ENCODE measurements at places on chromosomes 6 and 20.

DNA sequence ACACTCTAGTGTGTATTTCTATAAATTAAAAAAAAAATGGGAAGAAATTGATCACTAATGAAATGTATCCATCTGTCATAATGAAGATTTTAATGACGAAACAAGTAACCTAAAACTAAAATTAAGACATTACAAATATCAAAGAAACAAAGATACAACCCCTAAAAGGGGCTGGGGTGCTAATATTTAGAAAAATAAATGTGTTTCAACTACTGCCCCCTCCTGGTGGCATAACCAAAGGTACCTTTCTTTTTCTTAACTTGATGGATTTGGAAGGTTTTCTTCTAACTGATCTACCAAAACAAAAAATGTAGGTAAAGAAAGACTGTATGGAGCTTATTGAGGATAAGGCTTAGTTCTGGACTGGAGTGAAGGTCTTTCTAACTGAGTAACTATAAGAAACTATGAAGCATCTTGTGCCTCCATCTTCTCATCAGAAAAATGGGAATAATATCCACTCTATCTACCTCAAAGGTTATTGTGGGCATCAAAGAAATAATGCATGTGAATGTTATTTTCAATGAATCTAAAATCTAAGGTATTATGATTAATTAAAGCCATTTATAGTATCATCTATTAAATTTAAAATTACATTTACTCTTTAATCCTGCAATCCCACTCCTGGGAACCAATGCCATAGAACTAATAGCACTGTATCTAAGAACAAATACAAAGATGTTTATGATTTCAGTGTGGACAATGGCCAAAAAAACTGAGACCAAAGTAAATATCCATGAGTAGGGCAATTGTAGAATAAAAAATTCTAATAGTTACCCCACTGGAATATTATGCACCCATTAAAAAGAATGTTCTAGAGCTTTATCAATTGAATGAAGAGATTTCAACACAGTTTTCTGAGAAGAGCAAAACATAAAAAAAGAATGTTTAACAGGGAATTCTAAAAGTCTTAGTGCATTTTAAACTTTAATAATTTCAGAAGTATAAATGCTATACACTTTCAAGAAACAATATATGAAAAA is 117.2 kb downstream of the BACH2 start:
- H3K4me3 ChIP-seq, result no peak overlapping the region
- H3K27ac ChIP-seq, result no peak overlapping the region
- no peak for DNase-seq

- H3K36me3 ChIP-seq, result no peaks in the 10 kb centered on the region
- H3K4me3 ChIP-seq, result no peak overlapping the region
- H3K27me3 ChIP-seq, result peaks cover 6% of the 10 kb centered on the region
- no peaks in the 10 kb centered on the region for H3K4me1 ChIP-seq
- no peak overlapping the region for H3K27ac ChIP-seq
- peak; percentile 59 for DNase-seq
Measured at GRCh38 chr6:133923938-133924593, 29.0 kb upstream of the TBPL1 start.

GRCh38 chr6:51814418-51814817 is 273.0 kb downstream of the PKHD1 start:
- DNase-seq, result no peak
- no peak overlapping the region for H3K27ac ChIP-seq
- no peaks in the 10 kb centered on the region for H3K27me3 ChIP-seq

- no peak for DNase-seq
- H3K4me3 ChIP-seq, result no peak overlapping the region
- peaks cover 10% of the 10 kb centered on the region for H3K36me3 ChIP-seq
Measured at GRCh38 chr6:52497652-52498408, 77.7 kb downstream of the EFHC1 start.

GRCh38 chr6:52984247-52984646 is 10.8 kb downstream of the GSTA4 start:
- no peak for DNase-seq
- H3K4me3 ChIP-seq, result no peak overlapping the region
- peaks cover 8% of the 10 kb centered on the region for H3K36me3 ChIP-seq
- no peaks in the 10 kb centered on the region for H3K4me1 ChIP-seq
- no peaks in the 10 kb centered on the region for H3K27me3 ChIP-seq

DNA sequence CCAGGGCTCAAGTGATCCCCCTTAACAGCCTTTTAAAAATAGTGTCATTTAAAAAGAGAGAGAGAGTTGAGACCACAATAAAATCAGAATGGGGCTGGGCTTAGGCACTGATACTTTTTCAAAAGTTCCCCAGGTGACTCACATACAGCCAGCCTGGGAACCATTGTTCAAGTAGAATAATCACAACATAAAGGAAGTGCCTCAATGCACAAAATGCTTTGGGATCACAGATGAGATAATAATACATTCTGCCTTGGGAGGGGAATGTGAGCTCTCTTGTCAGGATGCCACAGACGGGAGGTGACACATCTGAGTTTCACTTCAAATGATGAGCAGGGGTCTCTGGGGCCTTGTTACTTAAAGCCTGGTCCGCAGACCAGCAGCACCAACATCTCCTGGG is 34.0 kb upstream of the GABRR1 start:
- H3K4me3 ChIP-seq, result no peak overlapping the region
- no peaks in the 10 kb centered on the region for H3K36me3 ChIP-seq
- no peaks in the 10 kb centered on the region for H3K27me3 ChIP-seq
- no peak overlapping the region for H3K27ac ChIP-seq
- no peaks in the 10 kb centered on the region for H3K4me1 ChIP-seq
- DNase-seq, result no peak

GRCh38 chr6:17405944-17406245 is 12.5 kb downstream of the CAP2 start:
- H3K36me3 ChIP-seq, result no peaks in the 10 kb centered on the region
- no peak for DNase-seq
- H3K4me1 ChIP-seq, result peaks cover 4% of the 10 kb centered on the region
- H3K4me3 ChIP-seq, result no peak overlapping the region
- H3K27ac ChIP-seq, result peak overlapping the region; percentile 61
- H3K27me3 ChIP-seq, result no peaks in the 10 kb centered on the region

- H3K4me3 ChIP-seq, result peak overlapping the region; percentile 45
- peaks cover 7% of the 10 kb centered on the region for H3K36me3 ChIP-seq
- peak overlapping the region; percentile 79 for H3K27ac ChIP-seq
- peak; percentile 75 for DNase-seq
- no peaks in the 10 kb centered on the region for H3K27me3 ChIP-seq
Measured at GRCh38 chr6:27133281-27134227, 113.9 kb upstream of the PRSS16 start.

DNA sequence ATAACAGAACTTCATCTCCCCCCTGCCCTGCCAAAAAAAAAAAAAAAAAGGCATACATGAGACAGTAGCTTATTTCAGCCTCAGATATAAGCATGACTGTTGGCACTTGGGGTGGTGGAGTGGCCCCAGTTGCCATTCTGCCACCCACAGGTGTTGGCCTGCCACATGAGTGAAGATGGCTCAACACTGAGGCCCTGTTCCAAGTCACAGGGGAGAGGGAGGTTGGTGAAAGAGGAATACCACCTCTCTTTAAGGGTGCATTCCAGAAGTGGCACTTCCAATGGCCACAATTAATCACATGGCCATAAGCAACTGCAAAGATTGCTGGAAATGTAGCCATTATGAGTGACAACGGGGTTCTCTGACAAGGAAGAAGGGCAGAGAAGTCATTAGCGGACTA is 61.9 kb upstream of the JARID2 start:
- H3K36me3 ChIP-seq, result no peaks in the 10 kb centered on the region
- H3K4me1 ChIP-seq, result no peaks in the 10 kb centered on the region
- no peaks in the 10 kb centered on the region for H3K27me3 ChIP-seq

DNA sequence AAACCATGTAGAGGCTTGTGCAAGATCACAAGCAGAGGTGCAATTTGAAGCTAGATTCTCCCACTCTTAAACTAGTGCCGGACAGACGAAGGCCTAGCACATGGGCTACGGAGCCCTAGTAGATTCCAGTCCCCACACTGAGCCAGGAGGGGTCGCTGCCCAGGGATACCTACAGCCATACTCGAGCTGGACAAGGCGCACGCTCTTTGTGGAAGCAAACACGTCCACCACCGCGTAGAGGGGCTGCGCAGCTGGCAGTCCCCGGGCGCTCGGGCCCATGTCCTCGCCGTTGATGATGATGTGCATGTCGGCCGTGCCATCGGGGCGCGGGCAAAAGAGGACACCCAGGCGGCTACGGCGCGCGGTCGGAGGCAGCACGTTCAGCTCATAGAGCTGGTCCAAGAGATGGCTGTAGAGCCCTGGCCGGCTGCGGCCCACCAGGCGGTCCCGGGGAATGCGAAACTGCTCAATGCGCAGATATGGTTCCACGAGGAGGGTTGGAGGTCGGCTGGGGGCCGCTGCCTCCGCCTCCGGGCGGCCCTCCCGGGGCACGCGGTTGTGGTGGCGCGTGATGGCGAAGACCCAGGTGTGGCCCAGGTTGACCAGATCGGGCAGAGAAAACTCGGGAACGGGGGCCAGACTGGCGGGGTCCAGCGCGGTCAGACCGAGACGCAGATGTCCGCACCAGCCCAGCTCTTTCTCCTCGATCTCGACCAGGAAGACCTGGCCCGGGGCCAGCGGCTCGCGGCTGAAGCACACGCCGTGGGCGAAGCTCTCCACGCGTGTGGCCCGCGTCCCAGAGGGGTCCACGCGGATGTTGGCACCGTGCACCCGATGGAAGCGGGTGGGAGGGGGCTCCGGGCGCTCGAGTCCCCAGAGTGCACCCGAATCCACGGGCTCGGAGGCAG is 677 bp downstream of the NEURL2 start:
- H3K27me3 ChIP-seq, result no peaks in the 10 kb centered on the region
- peak overlapping the region; percentile 95 for H3K27ac ChIP-seq
- peak; percentile 85 for DNase-seq
- peak overlapping the region; percentile 77 for H3K4me3 ChIP-seq
- peaks cover 32% of the 10 kb centered on the region for H3K4me1 ChIP-seq

- H3K27ac ChIP-seq, result no peak overlapping the region
- no peak for DNase-seq
- no peak overlapping the region for H3K4me3 ChIP-seq
- no peaks in the 10 kb centered on the region for H3K27me3 ChIP-seq
Measured at GRCh38 chr20:6044115-6044514, 9.7 kb downstream of the LRRN4 start.

DNA sequence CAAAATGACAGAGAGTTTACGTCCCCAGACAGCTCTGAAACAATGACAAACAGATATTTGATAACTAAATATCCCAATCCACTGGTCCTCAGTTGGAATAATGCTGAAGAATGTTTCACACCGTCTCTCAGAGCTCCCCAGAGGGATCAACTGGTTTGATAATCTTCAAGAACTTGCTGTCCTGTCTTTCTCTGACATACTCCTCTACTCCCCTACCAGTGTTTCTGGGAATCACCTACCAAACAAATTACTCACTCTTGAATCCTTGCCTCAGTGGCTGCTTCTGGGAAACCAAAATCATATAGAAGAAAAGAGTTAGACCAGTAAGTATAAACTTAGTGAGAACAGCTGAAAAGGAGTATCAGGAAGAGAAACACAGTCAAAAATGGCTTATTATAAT is 469.7 kb upstream of the JAG1 start:
- no peak overlapping the region for H3K4me3 ChIP-seq
- no peak for DNase-seq
- no peaks in the 10 kb centered on the region for H3K4me1 ChIP-seq
- H3K27me3 ChIP-seq, result no peaks in the 10 kb centered on the region
- no peak overlapping the region for H3K27ac ChIP-seq

GRCh38 chr6:139763468-139764210 is 389.2 kb upstream of the CITED2 start:
- DNase-seq, result no peak
- no peaks in the 10 kb centered on the region for H3K27me3 ChIP-seq
- H3K4me1 ChIP-seq, result peaks cover 3% of the 10 kb centered on the region
- no peak overlapping the region for H3K4me3 ChIP-seq

GRCh38 chr6:63458480-63459115 is 113.7 kb upstream of the LOC128125822 start:
- no peaks in the 10 kb centered on the region for H3K36me3 ChIP-seq
- H3K27me3 ChIP-seq, result no peaks in the 10 kb centered on the region
- DNase-seq, result no peak
- no peak overlapping the region for H3K4me3 ChIP-seq
- H3K27ac ChIP-seq, result peak overlapping the region; percentile 89

DNA sequence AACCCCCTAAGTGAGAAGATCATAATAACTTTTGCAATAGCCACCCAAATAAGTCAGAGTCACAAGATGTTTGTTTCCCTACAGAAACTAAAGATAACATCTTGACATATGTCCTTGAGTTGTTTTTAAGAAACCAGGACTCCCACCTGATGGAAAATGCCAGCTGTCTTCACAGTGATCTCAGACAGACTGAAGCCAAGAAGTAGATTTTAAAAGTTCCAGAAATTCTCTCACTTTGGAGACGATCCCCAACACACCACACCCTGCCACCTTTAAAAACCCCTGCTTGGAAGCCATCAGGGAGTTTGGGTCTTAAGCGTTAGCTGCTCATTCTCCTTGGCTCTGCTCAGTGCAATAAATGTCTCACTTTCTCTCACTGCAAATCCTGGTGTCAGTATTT is 63.0 kb downstream of the GPR6 start:
- no peaks in the 10 kb centered on the region for H3K36me3 ChIP-seq
- no peaks in the 10 kb centered on the region for H3K4me1 ChIP-seq
- H3K27me3 ChIP-seq, result no peaks in the 10 kb centered on the region

DNA sequence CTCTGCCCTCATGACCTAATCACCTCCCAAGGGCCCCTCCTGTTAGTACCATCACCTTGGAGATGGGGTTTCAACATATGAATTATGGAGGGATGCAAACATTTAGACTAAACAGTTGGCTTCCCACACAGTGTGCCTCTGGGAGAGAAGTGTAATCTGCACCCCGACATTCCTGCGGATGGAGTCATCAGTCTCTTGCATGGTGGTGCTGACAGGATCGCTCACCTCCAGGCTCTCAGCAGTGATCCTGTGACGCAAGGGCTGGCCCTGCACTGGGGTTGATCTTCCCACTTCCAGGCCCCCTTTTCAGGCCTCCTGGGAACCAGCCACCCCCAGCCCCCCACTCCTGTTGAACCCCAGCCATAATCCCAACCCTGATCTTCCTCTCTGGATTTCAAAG is 16.0 kb upstream of the PI16 start:
- no peak for DNase-seq
- H3K4me1 ChIP-seq, result no peaks in the 10 kb centered on the region
- H3K27ac ChIP-seq, result no peak overlapping the region
- H3K36me3 ChIP-seq, result no peaks in the 10 kb centered on the region
- H3K27me3 ChIP-seq, result no peaks in the 10 kb centered on the region
- H3K4me3 ChIP-seq, result no peak overlapping the region

- no peak for DNase-seq
- H3K4me3 ChIP-seq, result no peak overlapping the region
- no peaks in the 10 kb centered on the region for H3K4me1 ChIP-seq
- H3K27me3 ChIP-seq, result no peaks in the 10 kb centered on the region
- H3K36me3 ChIP-seq, result no peaks in the 10 kb centered on the region
Measured at GRCh38 chr6:139325686-139326085, 33.9 kb upstream of the TXLNB start.

DNA sequence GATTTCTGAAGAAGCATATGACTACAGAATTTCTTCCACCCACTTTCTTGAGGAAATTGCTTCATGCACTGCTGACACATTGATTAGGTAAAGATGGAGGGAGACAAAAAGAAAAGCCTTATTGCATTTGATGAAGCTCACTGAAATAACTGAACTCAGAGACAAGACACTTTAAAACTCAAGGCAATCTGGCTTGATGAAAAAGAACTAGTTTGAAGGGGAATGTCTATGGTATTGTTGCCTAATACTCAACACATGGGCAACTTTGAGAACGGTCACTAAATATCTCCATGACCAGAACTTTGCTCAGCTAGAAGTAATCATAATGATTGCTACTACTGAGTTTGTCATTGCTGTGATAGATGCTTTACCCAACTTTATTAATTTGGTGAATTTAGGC is 38.1 kb downstream of the HTR1B start:
- no peak overlapping the region for H3K4me3 ChIP-seq
- H3K4me1 ChIP-seq, result no peaks in the 10 kb centered on the region
- no peaks in the 10 kb centered on the region for H3K36me3 ChIP-seq
- H3K27me3 ChIP-seq, result no peaks in the 10 kb centered on the region
